ENCODE measurements at places on chromosomes 2 and 18.

GRCh38 chr2:205451901-205452512 is 230.3 kb upstream of the NRP2 start:
- no peak for DNase-seq

GRCh38 chr2:69088466-69088865 is 75.5 kb downstream of the ANTXR1 start:
- DNase-seq, result no peak

DNA sequence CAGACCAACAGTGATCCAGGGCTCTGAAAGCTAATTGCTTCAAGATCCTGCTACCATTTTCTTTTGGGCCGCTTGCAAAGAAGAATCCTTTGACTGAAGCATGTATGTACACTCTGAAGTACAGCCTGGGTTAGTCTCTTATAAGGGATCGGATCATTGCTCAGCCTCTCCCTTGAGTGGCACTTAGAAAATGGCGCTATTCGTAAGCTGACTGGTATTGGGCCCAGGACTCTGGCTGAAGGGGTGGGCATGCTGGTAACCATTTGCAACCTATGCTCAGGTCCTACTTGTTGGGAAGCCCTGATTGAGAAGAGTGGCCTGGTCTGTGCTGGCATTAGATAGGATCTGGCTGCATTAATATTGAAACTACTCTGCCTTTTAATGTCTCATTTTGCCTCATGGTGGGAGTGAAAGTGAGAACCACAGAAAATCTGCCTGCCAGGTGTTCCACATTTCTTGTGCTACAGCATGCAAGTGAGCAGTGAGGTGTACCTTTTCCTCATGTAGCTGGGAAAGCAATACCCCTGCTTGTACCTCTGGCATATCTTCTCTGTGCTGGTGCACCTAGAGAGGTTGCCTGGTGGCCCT is 661 bp upstream of the MGAT5 start:
- no peak for DNase-seq

GRCh38 chr2:71526141-71526540 is 72.8 kb downstream of the DYSF start:
- DNase-seq, result no peak

DNA sequence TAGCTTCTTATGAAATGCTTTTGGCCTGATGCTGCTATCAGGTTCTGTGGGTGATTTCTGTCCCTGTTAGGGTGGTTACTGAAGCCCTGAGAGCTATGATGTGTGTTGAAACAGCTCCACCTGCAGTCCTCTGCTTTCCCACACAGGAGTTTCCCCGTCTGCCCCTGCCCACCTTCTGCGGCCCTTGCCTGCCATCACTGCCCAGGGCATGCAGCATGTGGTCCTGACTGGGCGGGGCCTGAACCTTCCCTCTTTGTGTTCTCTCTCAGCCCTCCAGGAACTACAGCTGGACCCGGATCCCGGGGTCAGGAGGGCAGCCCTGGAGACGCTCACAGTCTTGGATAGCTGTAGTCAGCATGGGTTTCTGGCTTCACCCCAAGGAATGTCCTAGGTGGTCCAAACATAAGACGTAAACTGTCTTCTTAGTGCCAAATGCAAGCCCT is 21.4 kb downstream of the HJURP start:
- no peak for DNase-seq

- DNase-seq, result no peak
These were observed 5.2 kb upstream of the GPD2 start for GRCh38 chr2:156430980-156431358.

- DNase-seq, result no peak
These were observed 127.3 kb downstream of the TTN start for GRCh38 chr2:178679891-178680290.

DNA sequence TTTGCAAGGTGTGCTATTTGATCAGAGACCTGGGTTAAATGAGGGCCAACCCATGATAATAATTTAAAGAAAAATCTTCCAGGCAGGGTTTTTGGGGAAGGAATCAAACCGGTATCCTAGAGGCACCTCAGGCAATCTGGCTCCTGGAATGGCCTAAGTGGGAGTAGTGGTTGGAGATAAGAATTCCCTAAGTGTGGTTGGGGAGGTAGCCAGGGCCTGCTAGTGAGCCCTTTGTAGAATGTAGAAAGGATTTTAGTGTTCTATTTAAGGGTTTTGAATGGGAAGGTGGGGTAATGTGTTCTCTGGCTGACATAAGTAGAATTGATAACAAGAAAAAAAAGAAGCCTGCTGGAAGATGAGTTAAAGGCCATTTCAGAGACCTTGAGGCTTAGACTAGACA is 422.2 kb downstream of the XIRP2 start:
- no peak for DNase-seq

GRCh38 chr2:231680285-231680991 is 27.9 kb upstream of the PTMA start:
- no peak for DNase-seq

DNA sequence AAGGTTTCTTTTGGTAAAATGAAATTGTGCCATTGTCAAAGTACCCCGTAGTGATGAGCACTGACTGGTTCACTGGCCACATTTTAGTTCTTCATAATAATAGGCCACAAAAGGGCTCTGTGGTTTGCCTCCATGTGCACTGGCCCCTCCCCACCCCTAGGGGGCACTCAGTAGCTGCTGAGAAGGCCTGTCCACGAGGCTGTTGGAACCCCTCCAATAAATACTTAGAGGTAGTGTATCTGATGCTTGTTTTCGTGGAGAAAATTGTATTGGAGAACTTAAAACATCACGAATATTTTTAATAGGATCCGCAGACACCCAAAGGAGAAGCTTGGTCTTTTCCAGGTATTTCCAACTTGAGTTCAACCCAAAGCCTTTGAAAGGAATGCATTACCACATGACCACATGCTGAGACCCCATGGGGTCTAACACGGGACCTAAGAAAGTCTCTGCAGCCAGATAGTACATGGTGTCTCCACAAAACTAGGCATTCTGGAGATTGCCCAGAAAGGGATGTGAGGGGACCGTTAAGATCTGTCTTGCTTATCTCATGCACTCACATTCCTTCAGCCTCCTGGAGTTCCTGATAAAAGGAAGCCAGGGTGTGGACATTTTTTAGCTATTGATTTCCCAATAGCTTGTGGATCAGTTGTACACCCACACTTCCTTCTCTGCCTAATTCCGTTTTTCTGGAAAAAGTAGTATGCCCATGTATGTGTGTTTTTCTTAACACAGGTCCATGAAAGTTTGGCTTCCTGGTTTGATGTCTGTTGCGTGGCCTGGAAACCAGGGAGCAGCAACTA is 28.5 kb upstream of the NOSTRIN start:
- no peak for DNase-seq

DNA sequence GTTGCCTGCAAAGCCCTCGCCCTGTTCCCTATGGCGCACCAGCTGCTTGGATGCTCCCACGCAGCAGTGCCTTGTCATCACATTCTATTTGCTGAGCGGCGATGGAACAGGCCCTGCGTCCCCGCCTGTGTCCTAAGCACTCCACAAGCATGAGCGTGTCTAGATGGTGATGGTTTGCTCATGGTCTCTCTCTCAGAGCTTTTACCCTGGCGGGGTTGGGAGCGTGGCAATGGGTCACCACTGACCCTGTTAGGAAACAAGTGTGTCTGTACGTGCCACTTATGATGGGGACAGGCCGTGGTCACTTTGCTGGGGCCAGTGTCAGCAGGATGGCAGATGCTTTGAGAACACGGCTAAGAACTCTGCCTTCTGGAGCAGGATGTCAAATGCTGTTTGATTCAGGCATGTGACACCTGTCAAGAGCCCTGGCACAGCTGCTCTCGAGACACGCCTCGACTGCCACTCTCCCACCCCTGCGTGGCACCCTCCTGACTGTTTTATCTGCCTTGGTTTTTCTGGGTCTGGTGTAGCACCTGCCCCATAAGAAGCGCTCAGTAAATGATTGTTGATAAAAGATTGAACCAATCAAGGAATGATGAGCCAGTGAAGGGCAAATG is 44.2 kb downstream of the RRM2 start:
- no peak for DNase-seq

GRCh38 chr2:179172894-179173293 is 91.7 kb downstream of the SESTD1 start:
- no peak for DNase-seq

- no peak for DNase-seq
These were observed at the start of gene CYS1 for GRCh38 chr2:10079870-10080535. CYS1 (minus strand) TSS chr2:10080411; CDS start chr2:10080223, 188 bp downstream.

GRCh38 chr2:11554399-11554716 is 20.5 kb downstream of the GREB1 start:
- no peak for DNase-seq

GRCh38 chr2:200756618-200757321 is 54.9 kb upstream of the BZW1 start:
- DNase-seq, result no peak

DNA sequence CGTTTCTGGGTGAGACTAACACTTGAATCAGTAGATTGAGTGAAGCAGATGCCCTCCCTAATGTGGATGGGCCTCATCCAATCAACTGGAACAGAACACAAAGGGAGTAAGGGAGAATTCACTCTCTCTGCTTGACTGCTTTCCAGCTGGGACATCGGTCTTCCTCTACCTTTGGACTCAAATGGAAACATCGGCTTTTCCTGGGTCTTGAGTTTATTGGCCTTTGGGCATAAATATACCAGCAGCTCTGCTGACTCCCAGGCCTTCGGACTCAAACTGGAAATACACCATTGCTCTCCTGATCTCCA is 311.6 kb downstream of the STK39 start:
- no peak for DNase-seq

DNA sequence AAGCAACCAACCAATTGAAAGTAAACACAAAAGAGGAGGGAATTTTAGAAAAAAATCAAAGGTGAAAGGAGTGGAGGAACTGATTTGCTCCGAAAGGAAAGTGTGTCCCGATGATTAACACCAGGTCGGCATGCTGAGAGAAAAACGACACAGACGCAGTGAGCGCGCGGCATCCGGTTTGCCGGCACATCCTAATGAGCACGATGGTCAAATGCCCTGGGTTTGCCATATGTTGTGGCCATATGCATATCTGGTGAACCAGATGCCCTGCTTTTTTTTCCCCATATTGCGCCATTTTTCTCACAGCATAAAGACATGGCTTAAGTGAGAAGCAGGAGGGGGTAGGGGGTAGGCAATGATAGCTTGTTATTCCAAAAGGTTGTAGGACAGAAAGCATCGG is 626.7 kb downstream of the BCL11A start:
- no peak for DNase-seq

- DNase-seq, result no peak
These were observed 6.9 kb upstream of the CASP10 start for GRCh38 chr2:201176081-201176481.

- no peak for DNase-seq
These were observed 84.8 kb downstream of the SEPTIN10 start for GRCh38 chr2:109528811-109529501.

GRCh38 chr2:12856934-12857601 is 140.3 kb downstream of the TRIB2 start:
- no peak for DNase-seq

- no peak for DNase-seq
These were observed 107.9 kb downstream of the CABLES1 start for GRCh38 chr18:23243178-23243577.

DNA sequence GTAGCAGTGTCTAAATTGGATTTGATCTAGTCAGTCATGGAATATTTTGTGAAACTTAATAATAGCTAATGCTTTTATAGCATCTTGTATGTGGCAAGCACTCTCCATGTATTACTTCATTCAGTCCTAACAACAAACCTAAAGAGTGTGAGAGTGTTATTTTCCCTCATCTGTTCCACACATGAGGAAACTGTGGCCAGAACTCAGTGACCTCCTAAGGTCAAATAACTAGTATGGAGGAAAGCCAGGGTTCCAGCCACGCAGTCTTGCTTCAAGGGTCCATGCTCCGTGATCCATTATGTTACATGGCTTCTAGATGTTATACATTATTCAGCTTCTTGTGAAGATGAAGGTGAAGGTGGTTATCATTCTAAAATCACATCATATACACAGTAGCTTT is 45.5 kb downstream of the TWSG1 start:
- no peak for DNase-seq

DNA sequence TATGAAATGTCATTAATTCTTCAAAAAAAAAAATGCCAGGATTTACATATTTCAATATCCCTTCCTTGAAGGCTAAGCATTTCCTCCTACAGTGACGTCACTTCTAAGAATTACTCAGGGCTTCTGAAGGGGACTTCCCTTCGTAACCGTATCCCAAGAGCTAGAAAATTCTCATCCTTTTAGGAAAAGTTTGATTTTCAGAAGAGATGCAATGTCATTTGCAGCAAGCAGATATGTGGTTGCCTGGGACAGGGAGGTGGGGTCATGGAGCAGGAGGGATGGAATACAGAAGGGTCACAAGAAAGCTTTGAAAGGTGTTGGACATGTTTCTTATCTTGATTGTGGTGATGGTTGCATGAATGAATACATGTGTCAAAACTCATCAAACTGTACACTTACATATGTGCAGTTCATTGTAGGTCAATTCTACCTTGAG is 97.0 kb upstream of the ATL2 start:
- no peak for DNase-seq

GRCh38 chr2:54941248-54941984 is 108.8 kb downstream of the RTN4 start:
- no peak for DNase-seq

DNA sequence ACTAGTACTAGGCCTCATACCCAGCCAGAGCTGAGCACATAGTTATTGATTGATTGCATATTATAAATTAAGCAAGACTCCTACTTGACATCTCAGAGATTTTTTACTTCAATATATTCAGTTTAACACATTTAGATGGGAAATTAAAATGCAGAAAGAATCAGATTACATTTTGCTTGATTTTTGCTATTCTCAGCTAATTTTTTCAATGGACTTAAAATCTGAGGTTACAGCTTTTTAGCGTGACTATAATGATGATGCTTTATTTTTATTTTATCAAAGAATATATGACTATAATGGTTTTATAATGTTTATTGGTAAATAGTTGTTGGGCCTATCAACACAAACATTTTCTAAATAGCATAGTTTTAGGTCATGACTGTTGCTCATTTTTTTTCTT is 493.0 kb upstream of the CNTNAP5 start:
- DNase-seq, result no peak

GRCh38 chr2:39290433-39290832 is 46.7 kb upstream of the CDKL4 start:
- no peak for DNase-seq

DNA sequence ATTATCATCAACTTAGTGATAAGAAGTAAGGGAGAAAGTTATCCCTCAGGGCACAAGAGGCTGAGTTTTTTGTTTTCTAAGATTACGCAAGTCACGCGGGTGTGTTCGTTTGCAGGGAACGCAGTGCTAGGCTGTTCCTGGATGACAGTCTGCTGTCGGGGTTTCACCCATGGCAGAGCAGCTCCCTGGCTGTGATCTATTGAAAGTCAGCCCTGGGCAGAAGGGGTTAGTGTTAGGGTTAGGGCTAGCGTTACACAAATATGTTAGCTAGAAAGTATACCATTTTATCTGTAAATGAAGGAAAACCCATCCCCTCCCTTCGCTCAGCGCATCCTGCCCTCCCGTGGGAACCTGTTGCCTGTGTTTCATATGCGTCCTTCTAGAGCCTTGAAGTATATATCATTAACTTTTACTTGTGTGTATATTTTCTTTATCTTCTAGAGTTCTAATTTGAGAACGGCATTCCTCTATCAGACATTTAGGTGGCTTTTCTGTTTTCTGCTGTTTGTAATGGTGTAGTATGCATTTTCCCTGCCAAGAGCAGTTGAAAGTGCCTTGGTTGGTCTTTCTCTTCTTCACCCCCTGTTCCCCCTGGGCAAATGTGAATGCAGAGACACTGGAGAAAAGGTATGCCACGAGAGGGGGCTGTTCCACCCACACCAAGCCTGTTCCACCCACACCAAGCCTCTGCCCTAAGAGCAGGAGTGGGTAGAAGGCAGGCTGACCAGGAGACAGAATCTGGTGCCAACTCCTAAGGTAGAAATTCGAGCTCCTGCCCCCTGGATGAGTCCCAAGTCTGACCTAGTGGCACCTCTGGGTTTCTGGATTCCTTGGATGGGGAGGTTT is 47.0 kb downstream of the ARMC9 start:
- DNase-seq, result no peak

All from stimulated activated CD8-positive, alpha-beta memory T cell treated with anti-CD3 and anti-CD28 coated beads, Interleukin-4, amount 100 ng/mL, for 1 hour (primary cell).